ENCODE measurements at places on chromosomes 3 and 15. TPM values are rescaled to one million over a fixed set of nuclear protein-coding genes. Genes with fewer than 3 reads are reported as not detected.

CHRFAM7A gene
- total RNA-seq, result 1.2 TPM

PPARG gene
- not detected for total RNA-seq

STAC gene
- total RNA-seq, result not detected

COMMD2 gene
- total RNA-seq, result 45.1 TPM

TGM5 gene
- total RNA-seq, result 0.42 TPM

PLSCR5 gene
- not detected for total RNA-seq

Data from B cell (primary cell).